NCI-H226 (cell line): ENCODE measurements at places on chromosomes 11 and 22.

DNA sequence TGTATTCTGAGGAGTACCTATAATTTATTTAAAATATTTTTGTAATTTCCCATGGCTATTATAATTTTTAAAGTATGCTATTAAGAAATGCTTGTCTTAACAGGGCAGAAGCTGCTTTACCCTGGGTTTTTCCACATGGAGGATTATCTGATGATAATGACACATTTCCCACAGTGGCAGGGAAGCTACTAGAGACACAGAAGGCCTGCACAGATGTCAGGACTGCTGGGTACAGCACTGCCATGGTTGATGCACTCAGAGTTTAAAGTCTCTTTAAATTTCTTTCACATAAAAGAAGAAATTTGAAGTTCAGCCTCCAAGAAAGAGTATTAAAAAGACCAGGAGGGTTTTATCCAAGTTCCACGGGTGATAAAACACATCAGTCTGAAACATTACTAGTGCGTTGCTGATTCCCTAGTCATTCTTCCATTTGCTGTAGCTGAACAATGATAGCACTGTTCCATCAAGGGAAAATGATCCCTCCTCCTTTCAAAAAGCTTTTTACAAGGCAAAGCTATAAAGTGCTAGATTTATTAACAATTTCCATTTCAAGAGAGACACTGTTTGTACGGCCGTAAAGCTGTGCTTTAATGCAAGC is 363.0 kb downstream of the CNTN5 start:
- DNase-seq = no peak

DNA sequence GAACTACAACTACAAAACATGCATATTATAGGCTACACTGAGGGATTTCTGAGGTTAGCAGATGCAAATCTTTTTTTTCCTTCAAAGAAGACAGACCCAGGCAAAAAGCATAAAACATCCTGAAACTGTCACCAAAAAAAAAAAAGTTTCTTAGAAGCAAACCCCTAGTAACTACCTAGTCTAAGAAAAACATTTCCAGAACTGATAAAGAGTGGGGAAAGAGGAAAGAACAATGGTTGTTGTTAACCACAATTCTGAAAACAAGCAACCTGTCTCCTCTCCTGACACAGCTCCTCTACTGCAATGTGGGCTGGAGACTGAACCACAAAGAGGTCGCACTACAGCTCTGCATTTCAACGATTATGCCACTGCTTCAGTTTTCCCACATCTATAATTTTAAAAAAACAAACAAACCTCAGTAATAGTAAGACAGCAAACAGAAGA is 15.0 kb downstream of the DENND5A start:
- DNase-seq = no peak

DNA sequence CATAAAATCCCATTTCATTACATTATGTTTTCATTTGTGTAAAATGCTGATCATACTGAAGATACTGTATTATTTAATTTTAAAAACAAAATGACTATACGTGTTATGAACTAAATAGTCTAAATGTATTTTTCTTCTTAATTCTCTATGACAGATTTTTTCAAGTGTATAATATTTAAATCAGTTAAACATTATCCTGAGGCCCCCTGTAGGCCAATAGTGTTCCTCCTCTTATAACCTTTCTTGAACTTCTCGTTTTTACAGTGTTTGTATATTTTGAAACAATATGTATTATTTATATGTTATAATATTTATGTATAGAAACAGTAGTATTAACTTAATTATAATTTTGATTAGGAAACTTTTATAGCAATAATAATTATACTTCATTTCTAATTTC is 151.1 kb upstream of the CHORDC1 start:
- DNase-seq = no peak

GRCh38 chr11:27938011-27938410 is 169.9 kb downstream of the KIF18A start:
- peak; percentile 49 for DNase-seq

GRCh38 chr22:22942511-22943329 is 55.1 kb downstream of the IGLL5 start:
- DNase-seq = no peak

GRCh38 chr22:47386812-47387510 is 624.5 kb downstream of the TBC1D22A start:
- no peak for DNase-seq

DNA sequence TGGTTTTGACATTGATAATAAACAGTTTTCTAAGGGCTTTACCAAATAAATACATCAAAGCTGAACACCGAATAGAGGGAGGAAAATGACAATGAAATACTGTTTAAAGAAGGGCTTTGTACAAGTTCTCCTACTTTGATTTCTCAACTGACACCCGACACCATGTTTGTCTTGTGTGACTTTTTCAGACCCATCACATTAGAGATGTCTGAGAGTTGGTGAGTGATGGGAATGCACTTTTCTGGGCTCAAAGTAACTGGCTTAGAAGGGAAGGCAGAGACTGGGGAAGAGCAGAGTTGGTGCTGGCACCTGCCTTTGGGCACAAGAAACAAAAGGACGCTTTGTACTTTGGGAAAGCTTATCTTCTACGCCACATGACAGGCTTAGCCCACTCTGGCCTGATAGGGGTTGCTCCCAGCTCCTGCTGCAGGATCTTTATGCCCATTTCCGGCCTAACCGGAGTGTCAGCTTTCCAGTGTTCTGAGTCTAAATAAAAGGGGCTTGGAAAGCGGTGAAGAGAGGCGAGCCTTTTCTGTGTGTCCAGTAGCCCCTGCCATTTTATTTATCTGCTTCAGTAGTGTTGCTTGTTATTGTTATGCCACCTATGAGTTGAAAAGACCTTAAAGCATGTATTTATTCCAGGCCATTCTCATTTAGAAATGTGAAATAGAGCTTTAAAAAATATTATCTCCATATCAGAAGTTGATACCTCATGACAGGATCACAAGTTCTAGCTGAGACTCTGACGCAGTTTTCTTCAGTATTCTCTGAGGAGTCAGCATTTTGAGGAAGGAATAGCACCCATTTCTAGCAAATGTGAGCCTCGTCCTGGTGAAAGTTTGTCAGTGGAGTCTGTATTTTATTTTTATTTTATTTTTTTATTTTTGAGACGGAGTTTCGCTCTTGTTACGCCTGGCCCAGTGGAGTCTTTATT is 24.2 kb downstream of the KREMEN1 start:
- DNase-seq = no peak
